ENCODE measurements at places on chromosomes 6 and 20.

DNA sequence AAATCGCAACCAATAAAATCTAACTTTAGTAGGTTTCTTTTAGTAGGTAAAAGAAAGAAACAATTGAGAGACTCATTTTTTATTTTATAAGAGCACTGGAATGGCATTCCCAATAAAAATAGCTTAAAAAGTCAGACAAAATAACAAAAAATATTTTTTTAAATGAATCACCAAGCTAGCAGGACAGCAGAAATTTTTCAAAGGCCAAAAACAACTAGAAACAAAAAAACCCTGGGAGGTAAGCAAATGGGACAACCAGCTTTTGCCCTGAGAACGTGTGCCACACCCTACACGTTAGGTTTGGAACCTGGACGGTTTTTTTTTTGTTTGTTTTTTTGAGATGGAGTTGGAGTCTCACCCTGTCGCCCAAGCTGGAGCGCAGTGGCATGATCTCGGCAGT lies 19.6 kb downstream of the GPLD1 start:
- no peak for DNase-seq

GRCh38 chr6:33590531-33591198 lies 10.6 kb upstream of the BAK1 start:
- DNase-seq: no peak

DNA sequence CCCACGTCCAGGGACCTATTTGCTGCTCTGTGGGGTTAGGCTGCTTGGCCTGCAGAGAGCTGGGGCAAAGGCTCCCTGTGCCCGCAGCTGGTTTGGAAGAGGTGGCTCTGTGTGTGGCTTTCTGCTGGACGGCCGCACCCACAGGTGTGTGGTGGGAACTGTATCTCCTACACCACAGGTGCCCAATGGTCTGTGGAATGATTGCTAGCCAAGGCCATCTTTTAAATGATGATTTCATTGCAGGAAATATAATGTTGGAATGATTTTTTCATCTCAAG lies 178.4 kb downstream of the DLL1 start:
- no peak for DNase-seq

DNA sequence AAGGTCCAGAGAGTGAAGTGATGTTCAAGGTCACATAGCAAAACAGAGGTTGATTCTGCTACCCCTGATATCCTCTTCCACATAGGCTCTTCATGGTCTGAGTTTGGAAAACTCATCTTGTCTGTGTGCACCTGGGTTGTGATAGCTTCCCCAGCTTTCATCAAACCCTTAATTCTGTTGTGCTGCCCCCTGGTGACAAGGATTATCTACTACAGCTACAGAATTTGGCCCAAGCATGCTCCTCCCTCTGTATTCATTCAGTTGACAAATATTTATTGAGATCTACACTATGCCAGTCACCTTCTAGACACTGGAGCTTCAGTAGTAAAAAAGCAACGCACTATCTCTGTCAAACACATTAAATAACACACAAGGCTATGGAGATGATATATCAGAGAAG lies 50.4 kb downstream of the SMPDL3A start:
- DNase-seq: peak; percentile 19

DNA sequence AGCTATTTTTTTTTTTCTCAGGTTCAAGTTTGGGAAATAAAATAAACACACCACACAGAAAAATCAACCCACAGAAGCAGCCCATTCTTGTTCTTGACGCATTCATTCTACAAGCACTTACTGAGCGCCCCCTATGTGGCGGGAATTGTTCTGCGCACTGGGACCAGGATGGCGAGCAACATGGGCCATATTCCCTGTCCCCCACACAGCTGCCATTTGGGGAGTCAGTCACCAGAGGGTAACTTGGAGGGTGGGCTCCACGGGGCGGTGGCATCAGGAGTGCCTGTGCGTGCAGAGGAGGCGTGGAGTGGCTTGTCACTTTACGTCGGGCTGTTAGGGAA lies 185.0 kb upstream of the PDE10A start:
- DNase-seq: no peak

GRCh38 chr6:34598712-34599111 lies 42.6 kb upstream of the SPDEF start:
- no peak for DNase-seq

GRCh38 chr20:62190639-62191411 lies 8.0 kb downstream of the MTG2 start:
- DNase-seq: no peak

DNA sequence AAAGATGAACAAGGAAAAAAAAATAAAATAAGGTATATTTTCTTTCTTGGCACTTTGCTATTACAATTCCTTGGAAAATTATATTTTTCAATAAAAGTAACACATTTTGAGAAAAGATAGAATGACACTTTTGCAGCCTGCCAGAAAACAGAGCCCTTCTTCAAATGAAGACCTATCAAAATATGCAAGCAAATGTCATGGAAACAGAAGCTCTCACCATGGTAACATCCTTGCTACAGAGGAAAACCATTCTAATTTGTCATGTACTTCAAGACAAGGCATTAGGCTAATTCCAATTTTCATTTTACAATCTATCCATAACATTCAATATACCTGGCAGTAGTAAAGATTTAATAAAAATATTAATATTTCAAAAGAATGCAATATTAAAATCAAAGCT lies 177.9 kb downstream of the RNGTT start:
- DNase-seq: no peak

DNA sequence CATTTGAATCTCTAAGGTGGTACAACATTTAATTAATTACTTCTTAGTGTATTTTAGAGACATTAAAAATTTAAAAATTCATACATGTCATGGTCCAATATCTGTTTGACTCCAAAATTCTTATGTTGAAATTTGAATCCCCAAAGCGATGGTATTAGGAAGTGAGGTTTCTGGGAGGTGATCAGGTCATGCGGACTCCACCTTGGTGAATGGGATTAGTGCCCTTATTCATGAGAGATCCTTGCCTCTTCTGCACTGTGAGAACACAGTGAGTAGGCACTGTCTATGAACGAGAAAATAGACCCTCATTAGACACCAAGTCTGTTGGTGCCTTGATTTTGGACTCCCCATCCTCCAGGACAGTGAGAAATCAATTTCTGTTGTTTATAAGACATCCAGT lies 254.7 kb downstream of the PTPRK start:
- no peak for DNase-seq

DNA sequence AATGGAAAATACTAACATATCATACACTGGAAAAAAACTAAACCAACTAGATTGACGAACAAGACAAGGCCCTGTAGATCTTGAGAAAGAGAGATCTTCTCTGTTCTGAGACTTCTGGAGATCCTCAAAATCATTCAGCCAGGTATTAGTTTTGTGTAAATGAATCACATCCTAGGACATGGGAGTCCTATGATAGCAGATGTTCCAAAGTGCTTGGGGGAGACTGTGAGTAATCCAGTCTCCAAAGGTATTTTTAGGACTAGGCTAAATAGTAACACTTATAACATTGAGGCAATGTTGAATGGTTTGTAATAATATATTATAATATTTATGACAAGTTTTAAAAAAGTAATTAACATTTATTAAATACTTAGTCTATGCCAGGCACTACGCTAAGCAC lies 275.0 kb downstream of the BTBD9 start:
- no peak for DNase-seq

- no peak for DNase-seq
These were observed 455.1 kb upstream of the CITED2 start for GRCh38 chr6:139829576-139829975.

DNA sequence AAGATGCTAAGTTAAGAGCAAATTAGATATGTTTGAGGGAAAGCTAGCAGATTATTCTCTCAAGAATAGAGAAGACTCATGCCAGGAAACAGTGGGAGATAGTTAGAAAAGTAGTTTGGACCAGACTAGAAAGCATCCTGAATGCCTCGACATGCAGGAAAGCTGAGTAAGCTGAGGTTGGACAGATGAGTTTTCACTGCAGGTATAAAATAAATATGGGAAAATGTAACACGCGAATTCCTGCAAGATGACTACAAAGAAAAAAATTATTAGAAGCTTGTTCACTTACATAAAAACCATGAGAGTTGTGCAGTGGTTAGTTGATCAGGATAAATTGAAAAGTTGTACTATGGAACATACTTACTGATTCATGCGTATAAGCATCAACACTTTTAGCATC lies 484.2 kb upstream of the MANEA start:
- no peak for DNase-seq

GRCh38 chr6:4660377-4661321 lies 115.6 kb upstream of the CDYL start:
- no peak for DNase-seq

Data from stimulated activated effector memory CD8-positive, alpha-beta T cell treated with anti-CD3 and anti-CD28 coated beads, Interleukin-12 subunit alpha, Interleukin-12 subunit beta, amount 100 ng/mL, for 72 hours (primary cell).